Epithelial cell of alveolus of lung (primary cell): ENCODE measurements at places on chromosomes 3 and 15. TPM values are rescaled to one million over a fixed set of nuclear protein-coding genes. Genes with fewer than 3 reads are reported as not detected.

Gene FSTL1
- 376 and 500 TPM in 2 replicates for total RNA-seq

Gene TNNC1
- total RNA-seq, result 0.26 and 4.8 TPM in 2 replicates

Gene ACKR2
- total RNA-seq, result 0.91 and 1.1 TPM in 2 replicates

Gene BLM
- 1.6 and 4.4 TPM in 2 replicates for total RNA-seq

Gene NAALADL2
- 2.4 and 4.4 TPM in 2 replicates for total RNA-seq

Gene NXPE3
- total RNA-seq, result 16.4 and 19.5 TPM in 2 replicates

Gene STXBP5L
- total RNA-seq, result not detected in 2 replicates

Gene BAHD1
- total RNA-seq, result 9.8 and 10.5 TPM in 2 replicates

Gene C3orf18
- total RNA-seq, result 7.4 and 11.9 TPM in 2 replicates

Gene GHSR
- total RNA-seq, result not detected in 2 replicates

Gene SNX22
- 0.40 TPM in 1 of 2 replicates, not detected in the other for total RNA-seq

Gene ARHGEF26
- total RNA-seq, result 4.6 and 4.7 TPM in 2 replicates

Gene COPB2
- total RNA-seq, result 148 and 161 TPM in 2 replicates

Gene CCDC51
- total RNA-seq, result 18.7 and 23.2 TPM in 2 replicates

Gene CAMK1
- 24.8 and 31.1 TPM in 2 replicates for total RNA-seq

Gene ARNT2
- total RNA-seq, result 4.8 and 5.3 TPM in 2 replicates

Gene MED12L
- 0.80 and 3.2 TPM in 2 replicates for total RNA-seq

Gene SPATA12
- not detected in 2 replicates for total RNA-seq

Gene PLA2G4F
- not detected in 2 replicates for total RNA-seq

Gene C3orf85
- not detected in 2 replicates for total RNA-seq

Gene PTH1R
- total RNA-seq, result 1.4 and 27.5 TPM in 2 replicates

Gene TGM4
- not detected in 2 replicates for total RNA-seq

Gene CFAP100
- not detected in 2 replicates for total RNA-seq

Gene GCSAM
- not detected in 2 replicates for total RNA-seq

Gene FAN1
- 7.6 and 17.0 TPM in 2 replicates for total RNA-seq

Gene GP5
- 0.24 TPM in 1 of 2 replicates, not detected in the other for total RNA-seq

Gene CHRD
- total RNA-seq, result 0.52 and 18.3 TPM in 2 replicates

Gene PXK
- 31.2 and 35.6 TPM in 2 replicates for total RNA-seq

Gene CCDC33
- total RNA-seq, result 6.1 TPM in 1 of 2 replicates, not detected in the other

Gene WDR82
- 55.1 and 73.8 TPM in 2 replicates for total RNA-seq

Gene LARP6
- 40.0 and 69.3 TPM in 2 replicates for total RNA-seq

Gene SQOR
- total RNA-seq, result 7.3 and 46.8 TPM in 2 replicates

Gene PATL2
- total RNA-seq, result not detected in 2 replicates

Gene ERC2
- total RNA-seq, result 1.4 TPM in 1 of 2 replicates, not detected in the other

Gene MINDY4B
- total RNA-seq, result not detected in 2 replicates

Gene HSPBAP1
- 4.8 and 12.0 TPM in 2 replicates for total RNA-seq

Gene CLDN16
- total RNA-seq, result 0.26 TPM in 1 of 2 replicates, not detected in the other

Gene REC114
- total RNA-seq, result not detected in 2 replicates

Gene CNTN6
- total RNA-seq, result under 0.01 TPM in 1 of 2 replicates, not detected in the other

Gene ZNF660
- 1.2 and 3.8 TPM in 2 replicates for total RNA-seq

Gene SHF
- total RNA-seq, result 3.2 and 15.4 TPM in 2 replicates

Gene NR2F2
- total RNA-seq, result 19.8 and 69.8 TPM in 2 replicates

Gene PFN2
- total RNA-seq, result 95.3 and 128 TPM in 2 replicates

Gene TRNT1
- 9.4 and 15.8 TPM in 2 replicates for total RNA-seq

Gene RAD54L2
- 11.6 and 13.3 TPM in 2 replicates for total RNA-seq

Gene FBLN2
- total RNA-seq, result 25.2 and 49.4 TPM in 2 replicates

Gene ZNF80
- total RNA-seq, result not detected in 2 replicates

Gene LINGO1
- total RNA-seq, result 0.13 TPM in 1 of 2 replicates, not detected in the other

Gene WDR93
- total RNA-seq, result under 0.01 and 0.16 TPM in 2 replicates

Gene HTR3E
- not detected in 2 replicates for total RNA-seq

Gene UBL7
- 81.8 and 91.3 TPM in 2 replicates for total RNA-seq

Gene ULK3
- 17.6 and 21.5 TPM in 2 replicates for total RNA-seq

Gene GLDN
- total RNA-seq, result 0.08 and 2.1 TPM in 2 replicates

Gene TRMT10C
- 24.3 and 33.1 TPM in 2 replicates for total RNA-seq

Gene XCR1
- not detected in 2 replicates for total RNA-seq

Gene IL20RB
- total RNA-seq, result 1.8 and 1.9 TPM in 2 replicates

Gene IMPG2
- total RNA-seq, result under 0.01 and 0.24 TPM in 2 replicates
